Cerebellum (tissue), 4 donors: ENCODE measurements at places on chromosomes 3 and 15.
A peak's percentile ranks its signal among the peaks of the same experiment; 100 is the strongest.

DNA sequence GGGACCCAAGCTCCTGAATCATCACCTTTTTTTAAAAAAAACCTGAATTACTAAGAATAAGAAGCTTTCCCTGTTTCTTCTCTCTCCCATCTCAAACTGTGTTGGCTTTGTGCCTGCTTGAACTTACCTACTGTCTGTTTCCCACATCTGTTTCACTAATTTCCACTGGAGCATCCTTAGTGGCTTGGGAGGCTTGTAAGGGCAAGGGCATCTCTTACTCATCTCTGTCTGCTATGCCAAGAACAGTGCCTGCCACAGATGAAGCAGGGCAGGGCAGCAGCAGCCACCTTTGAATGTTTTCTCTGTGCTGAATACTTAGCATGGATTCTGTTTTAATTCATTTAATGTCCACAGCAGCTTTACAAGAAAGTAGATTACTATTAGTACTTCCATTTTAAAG is 42.3 kb downstream of the SNRK start:
- DNase-seq: no peak

GRCh38 chr3:30656624-30657141 is 50.3 kb downstream of the TGFBR2 start:
- no peak for DNase-seq

GRCh38 chr15:61050844-61051568 is 178.1 kb downstream of the RORA start:
- no peak for DNase-seq

DNA sequence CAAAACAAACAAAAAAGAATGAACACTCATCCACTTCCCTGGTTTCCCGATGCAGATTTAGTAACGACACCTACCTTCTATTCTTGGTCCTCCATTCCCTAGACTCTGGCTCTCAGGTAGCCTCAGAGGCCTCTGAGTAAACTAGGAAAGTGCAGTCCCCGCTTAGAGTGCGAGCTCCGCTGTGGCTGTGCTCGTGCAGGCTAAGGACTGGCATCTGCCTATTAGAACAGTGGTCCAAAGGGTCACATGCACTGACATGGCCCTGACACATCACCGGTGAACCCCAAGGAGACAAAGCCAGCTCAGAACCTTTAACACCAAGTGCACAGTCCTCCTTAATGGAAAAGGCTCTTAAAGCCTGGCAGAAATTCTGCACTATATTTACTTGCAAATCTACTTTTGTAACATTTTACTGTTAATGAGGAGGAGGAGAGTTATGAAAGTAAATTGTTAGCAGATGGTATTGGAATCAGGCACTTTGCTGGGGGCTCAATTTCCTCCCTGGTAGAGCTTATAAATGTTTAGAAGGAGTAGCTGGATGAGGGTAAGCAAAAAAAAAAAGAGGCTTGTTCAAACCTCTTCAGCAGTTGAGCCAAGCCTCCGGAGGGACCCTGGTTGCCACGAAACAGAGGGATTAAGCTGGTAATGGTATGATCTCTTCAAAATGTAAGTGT is 31.1 kb downstream of the VGLL4 start:
- no peak for DNase-seq

GRCh38 chr15:64478863-64479262 is 18.5 kb downstream of the ZNF609 start:
- no peak for DNase-seq

- DNase-seq: peak; percentile 5
Measured at GRCh38 chr3:196837819-196838420, 29.8 kb upstream of the SENP5 start.

DNA sequence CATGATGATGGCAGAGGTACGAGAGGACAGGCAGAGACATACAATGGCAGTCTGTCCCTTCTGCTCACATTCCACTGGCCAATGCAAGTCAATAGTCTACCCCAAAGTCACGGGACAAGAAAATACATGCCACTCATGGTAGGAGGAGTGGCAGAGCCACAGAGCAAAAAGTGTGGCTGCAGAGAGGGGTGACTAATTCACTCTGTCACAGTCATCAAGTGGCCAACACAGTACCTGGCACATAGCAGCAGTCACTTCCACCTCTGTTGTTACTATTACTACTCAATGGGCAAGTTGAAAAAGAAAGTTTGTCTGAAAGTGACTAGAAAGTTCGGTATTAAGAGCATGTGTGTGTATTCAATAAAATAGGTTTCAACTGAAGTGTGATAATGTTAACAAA is 91.4 kb downstream of the SMAD3 start:
- no peak for DNase-seq

GRCh38 chr3:187165144-187165543 is 25.8 kb upstream of the RPL39L start:
- DNase-seq: peak; percentile 45

- no peak for DNase-seq
Measured at GRCh38 chr15:73906346-73907034, 19.8 kb upstream of the LOXL1 start.

GRCh38 chr3:50278880-50279224 is at the start of gene LSMEM2:
LSMEM2 (plus strand) TSS chr3:50279087; CDS start chr3:50279114, 27 bp downstream.
- no peak for DNase-seq

DNA sequence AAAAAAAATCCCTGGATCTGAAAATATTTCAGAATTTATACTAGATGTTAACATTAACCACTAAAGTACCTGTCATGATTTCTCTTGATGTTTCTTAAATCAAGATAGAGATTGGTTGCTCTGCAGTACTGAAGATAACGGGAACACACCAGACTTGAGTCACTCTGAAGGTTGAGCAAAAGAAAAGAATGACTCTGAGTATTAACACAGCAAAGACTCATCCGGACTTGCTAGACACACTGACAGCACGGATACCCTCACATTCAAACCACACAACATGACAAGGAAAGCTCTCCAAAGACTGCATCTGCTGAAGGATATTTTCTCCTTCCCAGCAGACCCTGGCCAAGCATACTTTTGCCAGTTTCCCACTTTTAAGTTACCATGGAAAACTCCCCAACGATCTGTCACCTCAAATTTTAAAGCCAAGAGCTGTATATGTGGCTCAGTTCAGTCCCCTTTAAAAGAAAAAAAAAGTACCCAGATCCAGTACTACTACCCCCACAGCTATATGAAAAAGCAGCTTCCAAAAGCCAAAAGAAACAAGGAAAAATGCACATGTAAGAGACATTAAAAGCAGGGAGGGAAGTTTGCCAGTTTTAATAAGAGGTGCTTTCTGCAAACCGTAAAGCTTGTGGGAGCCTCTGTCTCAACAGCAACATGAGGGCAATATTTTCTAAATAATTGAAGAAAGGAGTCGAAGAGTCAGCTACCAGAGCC is 8.3 kb downstream of the EOGT start:
- no peak for DNase-seq

GRCh38 chr15:99507016-99507503 is 58.7 kb upstream of the MEF2A start:
- no peak for DNase-seq

DNA sequence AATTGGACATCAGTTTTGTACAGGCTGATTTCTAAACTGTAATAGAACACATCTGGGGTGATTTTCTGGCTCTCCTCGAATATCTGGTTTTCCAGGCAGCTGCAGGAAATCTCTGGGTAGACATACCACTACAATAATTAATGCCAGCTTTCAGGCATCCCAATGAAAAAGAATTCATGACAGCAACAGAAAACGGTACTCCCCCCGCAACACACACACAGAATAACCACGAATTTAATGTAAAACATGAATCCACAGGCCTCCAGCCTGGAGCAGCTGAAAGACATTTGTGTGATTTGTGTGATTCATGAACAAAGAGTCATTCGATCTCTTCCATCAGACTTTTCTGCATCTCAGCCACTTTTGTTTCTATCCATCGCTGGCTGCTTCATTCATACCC is 262.2 kb downstream of the MAGI1 start:
- no peak for DNase-seq

GRCh38 chr3:168425936-168426595 is 330.3 kb upstream of the GOLIM4 start:
- DNase-seq: no peak

- DNase-seq: no peak
Measured at GRCh38 chr15:31214158-31214863, 112.3 kb upstream of the KLF13 start.

DNA sequence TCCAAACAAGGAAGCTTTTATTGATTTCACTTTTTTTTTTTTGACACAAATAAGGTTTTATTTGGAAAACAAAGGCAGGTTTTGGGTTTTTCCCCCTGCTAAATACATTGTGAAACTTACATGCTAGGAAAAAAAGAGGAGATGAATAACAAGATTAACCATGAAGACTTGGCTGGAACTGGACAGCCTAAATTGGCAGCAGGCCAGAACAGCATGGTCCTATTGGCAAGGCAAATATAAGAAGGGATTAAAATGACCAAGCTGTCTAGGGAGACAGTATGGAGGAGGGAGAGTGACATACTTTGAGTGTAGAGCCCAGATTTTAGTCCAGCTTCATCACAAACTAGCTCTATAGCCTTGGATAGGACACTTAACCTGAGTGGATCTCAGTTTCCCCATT is 63.9 kb upstream of the BBX start:
- no peak for DNase-seq

- no peak for DNase-seq
Measured at GRCh38 chr3:157259825-157260224, 99.9 kb upstream of the CCNL1 start.

- no peak for DNase-seq
Measured at GRCh38 chr3:13134879-13135206, 61.6 kb upstream of the IQSEC1 start.

DNA sequence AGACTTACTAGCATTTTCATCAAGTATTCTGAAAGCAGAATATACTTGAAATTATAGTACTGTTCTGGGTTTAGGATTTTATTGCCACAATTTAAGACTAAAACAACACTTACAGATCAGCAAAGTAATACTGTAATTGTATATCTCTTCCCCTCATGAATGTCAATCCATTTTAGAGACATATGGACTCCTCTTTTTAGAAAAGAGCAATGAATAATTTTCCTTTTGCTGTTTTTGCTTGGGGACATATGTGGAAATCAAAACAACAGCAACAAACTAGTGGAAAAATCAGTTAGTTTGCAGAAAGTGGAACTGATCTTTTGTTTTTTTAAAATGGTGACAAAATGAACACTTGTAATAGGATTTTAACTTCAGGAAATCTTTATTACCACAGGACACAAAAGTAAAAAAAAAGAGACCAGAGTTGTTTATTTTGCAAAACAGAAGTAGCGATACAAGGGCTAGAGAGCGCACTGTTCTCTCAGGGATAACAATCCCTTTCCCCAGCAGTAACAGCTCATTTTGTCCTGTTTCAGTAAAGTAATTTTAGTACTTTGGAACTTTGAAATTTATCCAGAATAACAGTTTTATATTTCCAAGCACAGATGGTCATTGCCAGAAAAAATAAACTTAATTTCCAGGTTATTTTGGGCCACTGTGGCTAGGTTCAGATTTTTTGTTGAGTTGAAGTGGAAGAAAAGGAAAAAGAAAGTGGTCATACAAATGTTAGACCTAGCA is 17.1 kb downstream of the LEKR1 start:
- DNase-seq: no peak

DNA sequence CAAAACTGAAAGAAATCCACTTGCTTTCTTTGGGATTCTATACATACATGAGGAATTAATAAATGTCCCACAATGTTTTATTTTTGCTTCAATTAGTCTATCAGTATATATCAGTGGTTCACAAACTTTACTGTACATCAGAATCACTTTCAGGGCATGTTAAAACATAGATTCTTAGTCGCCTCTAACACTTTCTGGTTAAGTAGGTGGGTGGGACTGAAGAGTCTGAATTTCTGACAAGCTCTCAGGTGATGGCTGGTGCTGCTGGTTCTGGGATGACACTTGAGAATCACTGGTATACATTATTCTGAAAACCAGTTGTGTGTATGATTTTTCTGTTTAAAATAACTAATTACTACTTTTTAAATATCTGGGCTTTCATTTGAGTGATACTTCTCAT is 393.3 kb downstream of the TBC1D5 start:
- no peak for DNase-seq

DNA sequence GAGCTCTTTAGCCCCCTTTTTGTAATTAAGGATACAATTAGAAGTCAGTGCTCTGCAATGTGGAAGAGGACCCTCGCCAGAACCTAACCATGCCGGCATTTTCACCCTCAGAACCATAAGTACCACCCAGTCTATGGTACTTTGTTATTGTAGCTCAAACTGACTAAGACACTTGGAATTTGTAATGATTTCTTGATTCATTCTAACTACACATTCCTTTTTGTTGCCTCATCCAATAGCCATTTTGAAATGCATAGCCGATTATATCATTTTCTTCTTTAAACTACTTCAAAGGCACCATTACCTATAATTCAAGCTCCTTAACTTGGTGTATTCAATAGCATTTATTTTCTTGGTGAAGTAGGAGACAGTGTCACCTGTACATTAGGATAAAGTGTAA is 61.4 kb downstream of the GLB1 start:
- no peak for DNase-seq

DNA sequence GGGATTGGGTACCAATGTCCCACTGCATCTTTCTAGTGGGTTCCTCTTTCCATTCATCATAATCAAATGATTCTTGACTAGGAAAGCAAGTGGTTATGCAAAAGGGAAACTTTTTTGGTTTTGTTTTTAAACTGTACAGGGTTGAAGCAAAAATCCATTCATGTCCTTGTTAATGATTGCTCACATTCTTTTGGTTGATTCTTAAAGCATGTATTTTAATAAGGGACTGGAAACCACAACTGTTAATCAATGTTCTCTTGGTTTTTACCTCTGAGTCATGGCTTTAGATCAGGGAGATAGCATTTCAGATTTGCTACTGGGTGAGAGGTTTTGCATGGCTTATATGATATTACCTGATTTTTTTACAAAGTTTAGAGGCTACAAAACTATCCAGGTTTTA is 371.7 kb upstream of the RGMA start:
- no peak for DNase-seq

DNA sequence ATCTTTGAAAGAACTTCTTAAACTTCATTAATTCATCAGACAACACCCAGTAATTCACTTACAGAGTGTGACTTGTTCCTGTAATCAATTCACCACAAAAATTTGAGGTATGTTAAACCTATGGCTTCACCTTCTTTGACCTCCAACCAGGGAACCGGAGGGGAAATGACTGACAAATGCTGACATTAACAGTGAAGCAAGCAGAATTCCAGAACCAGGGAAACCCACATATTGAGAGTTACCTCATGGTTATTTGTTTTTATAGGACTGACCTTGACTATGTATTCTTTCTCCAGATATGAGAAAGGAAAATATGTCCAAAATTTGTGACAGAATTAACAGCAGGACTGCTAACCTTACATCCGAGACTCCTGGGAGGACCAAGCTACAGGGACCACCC is 2.7 kb downstream of the P3H2 start:
- DNase-seq: no peak

DNA sequence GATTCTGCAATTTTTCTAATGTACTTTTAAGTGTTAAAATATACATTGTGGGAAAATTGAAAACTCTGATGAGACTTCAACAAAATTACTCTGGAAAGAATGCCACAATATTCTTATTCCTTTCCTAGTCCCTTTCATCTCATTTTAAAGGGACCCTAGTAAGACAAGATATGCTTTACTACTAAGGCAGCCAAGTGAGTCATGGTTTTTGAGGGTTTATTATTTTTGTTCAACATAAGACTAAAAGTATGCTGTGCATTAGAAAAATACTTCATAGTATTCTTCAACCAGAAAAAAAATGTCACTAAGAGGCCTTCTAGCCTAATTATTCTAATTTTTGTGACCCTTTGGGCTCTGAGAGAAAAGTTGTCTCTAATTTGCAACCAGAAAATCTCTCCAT is 7.4 kb downstream of the IL12A start:
- DNase-seq: no peak

GRCh38 chr15:39587731-39588530 is 7.1 kb downstream of the THBS1 start:
- no peak for DNase-seq
